MCF 10A (cell line): ENCODE measurements at places on chromosomes 2 and 18. TPM values are rescaled to one million over a fixed set of nuclear protein-coding genes. Genes with fewer than 3 reads are reported as not detected.

Gene XPO1
- 131 and 148 TPM in 2 replicates for total RNA-seq

Gene MYO5B
- total RNA-seq, result 25.9 and 26.7 TPM in 2 replicates

Gene IL36RN
- not detected in 2 replicates for total RNA-seq

DNA sequence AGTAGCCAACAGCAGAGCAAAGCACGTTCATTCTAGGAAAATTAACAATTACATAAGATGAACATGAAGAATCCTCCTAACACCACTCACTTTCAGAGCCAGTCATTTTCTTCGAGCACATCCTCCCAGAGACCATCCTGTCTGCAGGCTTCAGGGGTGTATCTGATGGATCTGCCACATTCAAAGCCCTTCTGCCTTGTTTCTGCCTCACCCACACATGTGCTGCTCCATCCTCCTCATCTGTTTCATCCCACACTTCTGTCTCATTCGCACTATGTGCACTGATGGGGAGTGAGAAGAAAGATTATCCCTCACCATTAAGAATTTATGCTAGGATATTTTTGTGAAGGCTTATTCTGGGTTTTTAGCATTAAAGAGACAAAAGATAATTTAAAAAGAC, 287.9 kb upstream of the PKDCC start:
- H3K36me3 ChIP-seq, result no peaks in the 10 kb centered on the region
- no peaks in the 10 kb centered on the region for H3K4me1 ChIP-seq
- H3K27ac ChIP-seq, result no peak overlapping the region

GRCh38 chr18:76277801-76278200, 217.2 kb downstream of the ZNF516 start:
- H3K27ac ChIP-seq, result no peak overlapping the region
- H3K27me3 ChIP-seq, result no peaks in the 10 kb centered on the region
- H3K4me3 ChIP-seq, result no peak overlapping the region
- no peaks in the 10 kb centered on the region for H3K36me3 ChIP-seq

GRCh38 chr2:9517118-9517782, 38.4 kb downstream of the ADAM17 start:
- peaks cover 80% of the 10 kb centered on the region for H3K36me3 ChIP-seq
- H3K4me3 ChIP-seq, result no peak overlapping the region
- DNase-seq, result no peak
- H3K4me1 ChIP-seq, result no peaks in the 10 kb centered on the region
